ENCODE measurements at places on chromosomes 3 and 15.

GRCh38 chr3:10737785-10738184 lies 78.2 kb upstream of the SLC6A11 start:
- DNase-seq = no peak

DNA sequence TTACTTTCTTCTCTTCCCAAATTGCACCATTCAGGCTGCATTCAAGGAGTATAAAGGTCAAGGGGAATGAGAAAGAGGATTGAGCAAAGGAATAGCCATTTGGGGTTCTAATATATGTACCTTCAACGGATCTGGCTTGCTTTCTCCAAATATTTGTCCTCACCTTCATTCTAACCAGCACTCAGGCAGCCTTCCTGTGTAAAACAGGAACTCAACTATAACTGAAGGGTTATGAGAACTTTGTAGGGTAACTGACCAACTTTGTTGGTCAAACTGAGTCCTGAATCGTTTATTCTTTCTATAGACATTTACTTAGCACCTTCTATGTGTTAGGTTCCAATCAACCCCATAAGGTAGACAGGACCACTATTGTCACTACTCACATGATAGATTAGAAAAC lies 5.1 kb upstream of the CPOX start:
- no peak for DNase-seq

DNA sequence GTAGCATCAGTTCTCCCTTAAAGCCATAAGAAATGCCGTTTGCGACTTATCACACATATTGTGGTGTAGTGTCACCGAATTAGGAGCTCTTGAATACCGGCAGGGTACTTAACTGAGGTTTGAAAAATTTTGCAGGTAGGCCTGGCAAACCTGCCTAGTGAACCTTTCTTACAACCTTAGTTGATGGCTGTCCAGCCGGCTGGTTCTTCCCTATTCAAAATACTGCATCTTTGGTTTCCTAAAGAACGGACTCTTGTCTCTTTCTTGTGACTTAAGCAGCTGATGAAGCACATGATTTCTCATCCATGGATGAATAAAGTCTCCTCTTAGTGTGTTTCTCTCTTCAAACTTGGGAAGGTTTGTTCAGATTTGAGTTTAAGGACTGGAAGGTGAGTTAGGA lies 1.5 kb downstream of the RAB7A start:
- DNase-seq = no peak

- no peak for DNase-seq
These were observed 16.5 kb downstream of the ANXA2 start for GRCh38 chr15:60381148-60381788.

DNA sequence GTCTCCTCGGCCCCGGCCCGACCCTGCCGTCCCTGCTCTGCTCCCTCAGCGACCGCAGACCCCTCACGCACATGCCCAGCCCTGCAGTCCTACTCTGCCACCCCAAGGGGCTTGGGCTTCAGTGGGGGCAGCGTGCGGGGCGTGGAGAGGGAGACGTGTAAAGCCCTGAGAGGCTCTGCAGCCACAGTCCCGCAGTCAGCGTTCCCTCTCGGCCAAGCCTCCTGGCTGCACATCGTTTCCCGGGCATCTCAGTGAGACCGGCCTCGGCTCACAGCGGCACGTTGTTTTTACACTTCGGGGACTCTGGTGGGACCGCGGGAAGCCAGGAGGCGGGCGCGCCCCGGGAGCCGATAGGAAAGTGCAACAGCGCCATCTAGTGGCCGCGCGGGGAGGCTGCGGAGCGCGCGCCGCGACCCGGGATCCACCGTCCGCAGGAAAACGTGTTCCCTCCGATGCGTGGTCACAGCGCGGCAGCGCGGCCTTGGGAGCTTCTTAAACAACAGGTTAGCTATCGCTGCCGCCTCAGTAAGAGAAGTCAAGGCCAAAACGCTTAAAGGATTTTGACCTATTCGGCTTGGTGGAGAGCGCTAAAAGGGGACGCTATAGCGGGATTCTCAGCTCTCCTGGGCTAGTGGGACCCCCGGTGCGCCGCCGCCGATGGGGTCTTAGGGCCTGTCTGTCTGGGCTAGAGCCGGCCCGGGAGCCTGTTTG lies 226.8 kb upstream of the IGF1R start:
- DNase-seq = peak; percentile 24

DNA sequence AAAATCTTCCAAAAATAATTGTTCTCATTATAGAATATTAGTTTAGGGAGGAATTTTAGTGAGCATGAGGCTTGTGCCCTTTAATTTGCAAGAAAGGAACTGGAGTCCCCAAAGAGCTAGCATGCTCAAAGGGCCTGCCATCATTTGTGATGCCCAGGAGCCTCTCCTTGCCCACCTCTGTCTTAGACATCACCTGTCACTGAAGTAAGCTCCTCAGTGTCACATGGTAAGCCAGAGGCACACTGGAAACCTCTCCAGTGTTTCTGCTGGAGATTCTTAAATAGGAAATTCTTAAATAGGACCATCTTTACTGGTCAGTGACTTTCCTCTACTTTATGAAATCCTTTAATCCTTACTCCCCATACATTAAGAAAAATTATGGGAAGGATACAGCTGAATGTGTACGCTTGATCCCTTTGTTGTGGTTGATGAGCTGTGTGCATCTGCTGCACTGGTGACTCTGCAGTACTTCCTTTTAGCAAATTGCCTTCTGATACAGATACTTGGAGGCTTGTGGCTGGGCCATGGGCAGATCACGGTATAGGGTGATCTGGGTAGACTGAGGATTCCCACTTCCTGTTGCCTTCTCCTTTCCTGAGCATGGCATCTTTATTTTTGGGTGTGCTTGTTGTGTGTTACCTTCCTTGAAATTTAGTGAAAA lies 197.4 kb downstream of the KLHL25 start:
- no peak for DNase-seq

- DNase-seq = no peak
These were observed 3.6 kb downstream of the FYTTD1 start for GRCh38 chr3:197753263-197753662.

DNA sequence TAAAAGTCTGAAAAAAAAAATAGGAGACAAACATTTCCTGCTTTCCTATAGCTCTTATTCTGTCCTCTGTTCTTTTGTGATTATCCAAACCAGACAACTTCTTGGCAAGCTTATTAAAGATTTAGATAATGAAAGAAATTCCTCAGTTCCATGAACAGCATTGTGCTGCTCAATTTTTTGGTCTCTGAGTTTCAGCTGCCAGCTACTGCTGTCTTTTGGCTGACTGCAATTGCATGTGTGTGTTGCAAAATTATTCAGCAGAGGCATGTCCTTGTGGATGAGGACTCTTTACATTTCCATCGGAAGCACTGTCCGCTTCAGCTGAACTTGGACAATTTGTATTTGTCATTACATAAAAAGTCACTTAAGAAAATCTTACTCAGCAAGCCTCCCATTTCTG lies 397.3 kb upstream of the RASGRP1 start:
- DNase-seq = no peak

GRCh38 chr3:71273453-71273852 lies 310.1 kb downstream of the FOXP1 start:
- DNase-seq = no peak

All from astrocyte of the spinal cord (primary cell).